Stimulated activated CD4-positive, alpha-beta T cell treated with anti-CD3 and anti-CD28 coated beads, Interleukin-12 subunit alpha, Interleukin-12 subunit beta, amount 100 ng/mL, for 4 hours (primary cell): ENCODE measurements at places on chromosomes 2 and 18.

GRCh38 chr2:45834372-45834771 lies 182.9 kb downstream of the PRKCE start:
- DNase-seq: no peak

GRCh38 chr18:26473672-26474071 lies 74.7 kb downstream of the KCTD1 start:
- DNase-seq: no peak

GRCh38 chr18:62848946-62849345 lies 133.6 kb downstream of the PHLPP1 start:
- no peak for DNase-seq

DNA sequence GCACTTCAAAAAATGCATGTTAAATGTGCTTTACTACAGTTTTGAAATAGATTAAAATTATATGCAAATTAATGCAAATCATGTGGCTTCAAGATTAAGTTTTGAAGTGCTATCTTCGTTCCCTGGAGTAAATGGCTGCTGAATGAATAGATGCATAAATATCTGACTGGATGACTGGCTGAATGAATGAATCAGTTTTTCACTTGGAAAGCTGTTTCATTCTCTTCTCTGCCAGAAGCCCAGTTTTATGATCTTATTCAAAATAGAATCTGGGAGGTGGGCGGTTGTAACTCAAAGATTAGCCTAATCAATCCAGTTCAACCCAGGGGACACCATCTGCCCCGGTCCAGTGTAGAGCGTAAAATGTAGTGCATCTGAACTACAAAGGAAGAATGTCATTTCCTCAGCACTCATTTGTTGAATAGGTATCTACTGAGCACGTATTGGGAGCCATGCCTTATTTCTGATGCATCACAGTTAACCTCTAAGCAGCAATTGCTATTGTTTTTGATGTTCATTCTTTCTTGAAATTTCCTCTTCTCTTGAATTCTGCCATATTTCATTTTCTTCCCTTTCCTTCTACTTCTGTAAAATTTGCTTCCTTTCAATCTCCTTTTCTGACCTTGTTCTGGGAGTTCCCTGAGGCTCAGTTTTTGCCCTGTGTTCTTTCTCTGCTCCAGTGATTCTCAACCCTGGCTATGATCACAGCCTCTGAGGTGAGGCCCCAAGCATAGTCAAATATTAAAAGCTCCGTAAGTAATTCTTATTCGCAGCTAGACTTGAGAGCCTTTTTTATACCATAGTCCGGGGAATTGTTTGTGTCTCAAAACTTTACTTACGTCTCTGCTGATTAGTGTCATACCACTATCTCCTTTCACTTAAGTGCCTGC lies 282.7 kb downstream of the PARD3B start:
- no peak for DNase-seq

DNA sequence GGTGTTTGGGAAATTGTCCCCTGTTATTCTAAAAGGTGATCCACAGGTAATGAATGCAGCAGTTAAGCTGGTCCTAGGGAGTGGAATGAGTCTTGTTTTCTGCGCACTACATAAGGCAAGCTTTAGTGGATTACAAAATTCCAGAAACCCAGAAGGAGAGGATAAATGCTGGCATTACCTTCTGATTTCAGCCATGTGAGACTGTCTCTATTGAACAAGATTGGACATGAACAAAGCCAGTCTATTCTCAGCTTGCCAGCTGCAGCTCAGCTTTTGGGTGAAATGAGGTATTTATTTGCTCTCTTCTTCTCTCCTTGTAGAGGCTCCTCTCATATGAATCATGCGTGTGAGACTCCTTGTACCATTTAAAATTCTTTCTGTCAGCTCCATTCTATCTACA lies 944.9 kb downstream of the CNTNAP5 start:
- no peak for DNase-seq

GRCh38 chr2:1694371-1695271 lies 49.7 kb downstream of the PXDN start:
- no peak for DNase-seq

- no peak for DNase-seq
Measured at GRCh38 chr2:68741805-68742306, 7.2 kb downstream of the ARHGAP25 start.

DNA sequence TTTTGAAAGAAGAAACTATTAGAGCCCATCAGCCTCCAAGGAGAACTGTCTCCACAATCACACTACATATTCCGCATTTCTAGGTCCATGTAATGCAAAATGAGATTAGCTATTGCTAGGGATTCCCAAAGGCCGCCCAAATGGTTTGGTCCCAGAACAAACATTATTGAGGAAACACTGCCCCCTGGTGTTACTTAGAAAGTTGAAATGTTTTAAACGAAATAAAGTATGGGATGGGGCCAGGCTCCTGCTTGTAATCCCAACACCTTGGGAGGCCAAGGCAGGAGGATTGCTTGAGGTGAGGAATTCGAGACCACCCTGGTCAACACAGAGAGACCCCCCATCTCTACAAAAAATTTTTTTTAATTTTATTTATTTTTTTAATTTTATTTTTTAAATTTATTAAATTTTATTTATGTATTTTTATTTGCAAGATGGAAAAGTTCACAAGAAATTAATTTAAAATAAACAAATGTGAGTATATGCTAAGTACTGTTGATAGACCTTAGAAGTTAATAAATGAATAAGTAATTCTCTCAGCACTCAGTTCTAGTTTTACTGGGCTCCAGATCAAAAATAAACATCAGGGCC lies 5.5 kb downstream of the NHEJ1 start:
- no peak for DNase-seq

GRCh38 chr18:61731693-61732376 lies 161.0 kb downstream of the RNF152 start:
- DNase-seq: no peak

GRCh38 chr18:77255426-77256105 lies 5.9 kb downstream of the GALR1 start:
- DNase-seq: no peak

DNA sequence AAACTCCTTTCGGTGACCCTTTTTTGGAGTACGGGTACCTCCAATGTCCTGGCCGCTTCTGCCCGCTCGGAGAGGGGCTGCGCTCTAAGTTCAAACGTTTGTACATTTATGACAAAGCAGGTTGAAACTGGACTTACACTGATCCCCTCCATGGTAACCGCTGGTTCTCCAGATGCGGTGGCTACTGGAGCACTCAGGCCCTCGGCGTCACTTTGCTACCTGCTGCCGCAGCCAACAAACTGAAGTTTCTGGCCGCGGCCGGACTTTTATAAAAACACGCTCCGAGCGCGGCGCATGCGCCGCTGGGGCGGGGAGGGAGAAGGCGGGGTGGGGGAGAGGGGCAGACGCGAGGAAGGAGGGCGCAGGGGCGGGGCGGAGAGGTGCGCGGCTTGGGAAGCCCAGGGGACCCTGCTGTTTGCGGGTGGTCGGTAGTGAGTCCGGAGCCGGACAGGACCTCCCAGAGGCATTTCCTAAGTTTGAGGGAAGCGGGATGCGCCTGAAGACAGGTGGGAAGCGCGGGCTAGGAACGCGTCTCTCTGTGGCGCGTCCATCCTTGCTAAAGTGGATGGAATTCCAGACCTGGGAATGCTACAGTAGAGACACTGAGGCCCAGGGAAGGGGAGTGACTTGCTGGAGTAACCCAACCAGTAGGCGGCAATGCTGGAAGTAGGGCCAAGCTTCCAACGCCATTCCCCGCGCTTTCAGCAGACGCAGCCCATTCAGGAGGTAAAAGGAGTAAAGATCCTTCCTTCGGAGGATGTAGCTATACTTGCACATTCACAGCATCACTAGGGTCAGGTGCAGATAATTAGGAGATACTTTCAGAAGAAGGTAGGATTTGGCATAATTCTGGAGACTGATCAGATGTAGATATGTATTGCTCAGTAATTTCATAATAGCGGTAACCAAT lies at the start of gene CXCR4:
CXCR4 (minus strand) TSS at position 241 of the 910 bp plus-strand sequence; CDS start at position 152, 89 bp downstream.
- peak; percentile 73 for DNase-seq

DNA sequence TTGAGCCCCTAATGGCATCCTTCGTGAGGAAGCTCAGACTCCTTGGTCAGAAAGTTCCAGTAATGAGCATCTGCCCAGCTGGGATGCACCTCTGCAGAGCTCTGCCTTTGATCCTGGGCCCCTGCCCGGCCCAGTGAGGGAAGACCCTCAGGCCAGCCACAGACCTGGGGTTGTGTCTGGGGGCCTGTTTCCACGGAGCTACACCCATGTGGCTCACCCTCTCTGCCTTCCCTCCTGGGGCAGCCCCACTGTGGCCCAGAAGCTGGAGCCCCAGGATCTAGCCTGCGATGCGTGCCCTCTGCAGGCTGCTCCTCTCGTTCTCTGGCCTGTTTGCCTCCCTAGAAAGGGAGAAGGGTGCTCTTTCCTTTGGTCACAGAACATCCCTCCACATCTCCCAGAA lies 9.8 kb downstream of the KCNF1 start:
- DNase-seq: no peak

- no peak for DNase-seq
Measured at GRCh38 chr2:24365051-24365450, 4.7 kb upstream of the ITSN2 start.

DNA sequence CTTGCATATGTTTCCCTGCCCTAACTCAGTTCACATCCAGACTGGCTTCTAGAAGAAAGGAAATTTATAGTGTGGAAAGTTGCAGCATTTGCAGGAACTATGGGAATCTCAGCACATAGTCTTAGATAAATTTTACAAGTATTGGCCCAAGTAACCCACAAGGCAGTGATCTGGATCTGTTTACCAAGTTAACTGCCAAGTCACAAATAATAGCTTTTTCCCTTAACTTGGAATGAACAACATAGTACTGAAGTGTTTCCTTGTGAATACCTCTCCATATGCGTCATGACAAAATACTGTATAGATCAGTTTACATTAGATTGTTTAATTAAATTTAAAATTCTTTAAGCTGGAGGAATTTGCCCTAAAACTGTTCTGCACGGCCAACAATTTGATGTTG lies 255.8 kb upstream of the EPAS1 start:
- DNase-seq: no peak

- no peak for DNase-seq
Measured at GRCh38 chr18:67513280-67513679, 3.2 kb downstream of the DSEL start.

GRCh38 chr2:82789851-82790205 lies 1669.3 kb downstream of the SUCLG1 start:
- no peak for DNase-seq

- DNase-seq: no peak
Measured at GRCh38 chr18:69557282-69557681, 156.6 kb downstream of the DOK6 start.

GRCh38 chr2:69449906-69450305 lies 12.7 kb upstream of the NFU1 start:
- no peak for DNase-seq
